ENCODE measurements at places on chromosomes 7 and 10.
A peak's percentile ranks its signal among the peaks of the same experiment; 100 is the strongest.

DNA sequence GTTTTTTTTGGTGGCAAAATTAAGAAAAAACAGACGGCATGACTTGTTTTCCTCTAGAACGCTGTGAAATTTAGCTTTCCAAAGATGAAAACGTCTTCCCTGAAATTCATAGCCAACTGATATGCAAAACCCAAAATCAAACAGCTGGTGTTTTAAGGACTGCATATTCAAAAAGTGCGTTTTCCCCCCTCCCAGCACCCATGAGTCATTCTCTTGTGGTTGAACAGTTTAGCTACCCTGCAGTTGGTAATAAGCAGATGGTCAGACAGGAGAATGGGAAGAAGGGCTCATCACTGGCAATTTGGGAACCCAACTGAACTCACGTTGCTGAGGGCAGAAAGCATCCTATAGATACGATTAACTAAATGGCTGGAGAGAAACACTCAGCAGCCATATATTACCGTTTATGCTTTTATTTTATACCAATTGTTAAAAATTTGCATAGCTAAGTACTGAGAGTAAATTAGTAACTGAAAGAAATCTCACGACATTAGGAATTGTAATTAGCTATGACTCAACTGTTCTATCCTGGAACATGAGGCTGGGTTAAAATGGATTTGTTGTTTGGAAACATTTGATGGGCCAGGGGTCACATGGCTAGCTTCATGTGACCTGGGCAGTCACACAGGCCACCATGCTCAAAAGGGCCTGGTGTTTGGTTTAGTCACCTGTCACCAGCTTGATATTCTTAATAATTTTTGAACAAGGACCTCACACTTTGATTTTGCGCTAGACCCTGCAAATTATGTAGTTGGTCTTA, 343.1 kb downstream of the PHTF2 start:
- no peak for DNase-seq

DNA sequence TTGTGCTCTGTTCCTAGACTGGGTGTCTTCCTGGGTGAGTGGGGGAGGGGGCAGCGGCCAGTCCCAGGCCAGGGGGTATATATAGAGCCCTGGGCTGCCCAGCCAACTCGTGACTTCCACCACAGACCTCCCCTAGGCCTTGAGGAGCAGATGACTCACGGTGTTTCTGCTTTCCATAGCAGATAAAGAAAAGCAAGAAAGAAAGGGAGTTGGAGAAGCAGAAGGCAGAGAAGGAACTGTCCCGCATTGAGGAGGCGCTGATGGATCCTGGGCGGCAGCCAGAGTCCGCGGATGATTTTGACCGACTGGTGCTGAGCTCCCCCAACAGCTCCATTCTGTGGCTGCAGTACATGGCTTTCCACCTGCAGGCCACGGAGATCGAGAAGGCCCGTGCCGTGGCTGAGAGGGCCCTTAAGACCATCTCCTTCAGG, 10.1 kb downstream of the CALHM2 start:
- DNase-seq: peak; percentile 84

GRCh38 chr7:65247491-65247890, 126.2 kb upstream of the ZNF92 start:
- no peak for DNase-seq

DNA sequence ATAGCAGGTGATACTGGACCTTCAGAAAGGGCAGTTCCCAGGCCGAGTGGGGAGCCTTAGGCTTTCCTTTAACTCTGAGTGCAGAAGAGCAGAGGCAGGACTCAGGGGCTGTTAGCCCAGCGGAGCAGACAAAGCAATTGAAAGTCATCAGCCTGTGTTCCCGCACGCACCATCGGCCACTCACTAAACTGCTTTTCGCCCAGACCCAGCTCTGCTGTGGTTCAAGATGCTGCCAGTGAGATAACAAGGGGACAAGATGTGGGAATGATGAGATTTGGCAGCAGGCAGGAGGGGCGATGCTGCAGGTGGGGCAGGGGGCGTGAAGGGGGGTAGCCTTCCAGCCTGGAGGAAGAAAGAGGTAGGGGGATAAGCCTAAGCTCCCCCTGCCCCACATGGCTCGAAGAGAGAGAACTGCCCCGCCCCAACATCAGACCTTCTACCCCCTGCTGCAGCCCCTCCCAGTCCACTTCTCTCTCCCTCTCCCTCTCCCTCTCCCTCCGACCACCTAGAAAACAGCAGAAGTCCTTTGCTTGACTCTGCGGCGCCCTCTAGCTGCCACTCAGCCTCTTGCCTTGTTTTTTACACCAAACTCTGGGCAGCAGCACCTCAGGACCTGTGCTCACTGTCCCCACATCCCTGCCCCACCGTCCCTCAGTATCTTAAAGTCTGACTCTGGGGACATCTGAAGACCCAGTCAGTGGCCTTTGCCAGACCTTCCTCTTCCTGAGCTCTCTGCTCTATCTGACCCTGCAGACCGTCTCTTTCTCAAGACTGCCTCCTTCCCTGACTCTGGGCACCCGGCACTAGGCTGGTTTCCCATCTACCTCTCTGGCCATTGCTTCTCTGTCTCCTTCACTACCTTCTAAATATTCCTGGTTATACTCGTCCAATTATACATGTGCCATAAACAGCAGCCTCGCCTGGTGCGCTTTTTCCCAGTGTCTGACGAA, 110.5 kb downstream of the C10orf105 start:
- peak; percentile 86 for DNase-seq

GRCh38 chr7:78018641-78019446, 220.3 kb downstream of the PHTF2 start:
- peak; percentile 67 for DNase-seq

GRCh38 chr10:4383651-4384098, 442.3 kb upstream of the AKR1E2 start:
- DNase-seq: no peak

GRCh38 chr10:29370097-29371092, 81.5 kb downstream of the LYZL1 start:
- DNase-seq: no peak

DNA sequence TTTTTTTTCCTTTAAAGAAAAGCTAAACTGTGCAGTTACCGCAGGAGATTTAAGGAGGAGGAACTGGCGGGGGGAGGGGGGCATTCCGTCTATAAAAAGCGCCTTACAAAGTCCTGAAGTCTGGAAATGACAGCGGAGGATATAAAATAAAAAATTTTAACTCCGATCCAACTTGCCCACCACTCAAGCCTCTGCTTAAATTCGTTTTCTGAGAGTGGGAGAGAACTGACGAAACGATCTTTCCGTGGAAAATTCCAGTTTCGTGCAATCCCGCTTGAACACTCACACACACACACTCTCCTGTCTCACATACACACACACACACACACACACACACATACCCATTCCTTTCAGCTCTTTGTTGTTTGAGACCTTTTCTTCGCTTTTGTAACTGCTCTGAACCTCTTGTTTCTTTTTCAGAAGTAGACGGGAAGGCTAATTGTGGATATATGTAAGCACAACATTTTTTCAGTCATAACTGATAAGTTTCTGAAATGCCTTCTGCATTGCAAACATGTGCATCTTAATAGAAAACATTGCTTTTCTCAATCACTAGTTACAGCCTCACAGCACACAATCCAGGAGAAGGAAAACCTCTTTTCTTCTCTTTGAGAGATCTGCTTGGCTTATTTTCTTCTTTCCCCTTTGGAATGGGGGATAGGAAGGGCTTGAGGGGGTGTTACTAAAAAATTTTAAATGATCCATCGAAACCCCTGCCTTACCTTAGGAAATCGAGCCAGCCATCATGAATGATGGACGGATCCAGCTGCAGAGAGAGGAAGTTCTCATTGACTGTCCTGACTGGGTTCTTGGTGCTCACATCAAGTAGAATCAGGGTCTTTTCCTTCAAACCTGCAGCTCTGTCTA, 628 bp downstream of the HPSE2 start:
- no peak for DNase-seq

DNA sequence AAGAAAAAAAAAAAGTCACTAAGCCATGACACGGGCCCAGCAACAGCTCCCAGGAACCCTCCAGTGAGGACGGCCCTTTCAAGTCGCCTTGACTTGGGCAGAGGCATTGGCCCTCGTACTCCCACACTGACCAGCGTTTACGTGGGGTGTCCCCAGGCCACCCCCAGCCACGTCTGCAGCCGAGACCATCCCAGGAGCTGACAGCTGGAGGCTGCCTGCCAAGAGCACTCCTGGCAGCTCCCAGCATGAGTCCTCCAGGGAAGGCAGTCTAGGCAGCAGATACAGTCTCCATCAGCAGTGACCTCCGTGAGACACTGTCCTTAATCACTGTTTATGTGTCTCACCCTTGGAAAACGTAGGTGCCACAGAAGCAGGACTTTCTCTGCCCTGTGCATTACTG, 86.5 kb downstream of the PROSER2 start:
- DNase-seq: no peak

GRCh38 chr10:96890172-96890513, 58.0 kb downstream of the LCOR start:
- DNase-seq: no peak

GRCh38 chr7:158381956-158382355, 205.7 kb downstream of the PTPRN2 start:
- DNase-seq: no peak

GRCh38 chr7:128387216-128388144, 22.3 kb downstream of the IMPDH1 start:
- DNase-seq: peak; percentile 83

GRCh38 chr10:77943121-77943901, 16.8 kb upstream of the DLG5 start:
- DNase-seq: no peak

- no peak for DNase-seq
Measured at GRCh38 chr7:37269711-37270508, 178.8 kb downstream of the ELMO1 start.

- DNase-seq: no peak
Measured at GRCh38 chr7:45564886-45565455, 9.2 kb upstream of the ADCY1 start.

GRCh38 chr10:16459423-16459939, 22.7 kb downstream of the PTER start:
- DNase-seq: no peak

DNA sequence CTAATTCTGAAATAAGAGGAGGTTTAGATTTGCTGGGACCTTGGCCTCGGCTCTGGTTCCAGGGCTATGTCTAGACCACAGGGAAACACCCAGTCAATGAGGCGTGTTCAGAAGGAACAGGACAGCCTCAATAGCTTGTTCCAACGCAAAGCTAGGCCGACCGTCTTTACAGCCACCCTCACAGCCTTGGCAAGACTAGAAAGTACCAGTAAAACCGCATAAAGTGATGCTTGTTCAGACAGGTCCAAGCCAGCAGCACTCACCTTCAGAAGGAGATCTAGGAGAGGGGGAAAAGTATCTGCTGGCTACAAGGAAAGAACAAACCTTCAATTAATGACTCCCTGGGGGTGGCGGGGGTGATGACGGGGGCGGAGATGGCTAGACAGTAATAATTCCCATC, 50.1 kb upstream of the LMTK2 start:
- DNase-seq: no peak

GRCh38 chr7:18654709-18655108, 159.2 kb downstream of the HDAC9 start:
- no peak for DNase-seq

DNA sequence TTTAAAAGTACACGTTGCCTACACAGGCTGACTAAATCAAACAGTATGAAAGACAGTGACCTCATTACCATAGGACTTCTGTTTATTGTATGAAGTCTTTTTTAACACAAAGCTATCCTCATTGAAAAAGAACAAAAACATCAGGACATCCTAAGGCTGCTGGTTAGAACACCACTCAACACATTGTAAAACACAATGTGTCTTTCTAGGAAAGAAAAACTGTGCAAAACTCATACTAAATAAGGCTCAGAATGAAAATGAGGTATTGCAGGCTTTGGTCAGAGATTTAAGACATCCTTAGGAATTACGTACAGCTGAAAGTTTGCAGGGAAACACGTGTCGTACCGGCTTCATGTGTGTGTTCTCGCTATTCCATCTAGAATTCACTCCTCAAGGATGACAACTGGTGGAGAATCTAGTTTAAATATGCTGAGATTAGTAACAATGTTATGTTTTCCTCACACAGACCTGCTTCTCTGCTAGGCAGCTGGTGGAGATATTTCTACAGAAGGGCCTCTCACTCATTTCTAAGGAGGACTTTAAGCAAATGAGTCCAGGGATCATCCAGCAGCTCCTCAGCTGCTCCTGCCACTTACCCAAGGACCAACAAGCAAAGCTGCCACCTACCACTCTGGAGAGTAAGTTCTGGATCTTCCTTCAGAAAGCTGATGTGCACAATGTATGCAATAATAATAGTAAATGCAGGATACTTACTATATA, 29.3 kb downstream of the SLC39A12 start:
- no peak for DNase-seq

- DNase-seq: no peak
Measured at GRCh38 chr7:117148971-117149370, 173.9 kb downstream of the WNT2 start.

DNA sequence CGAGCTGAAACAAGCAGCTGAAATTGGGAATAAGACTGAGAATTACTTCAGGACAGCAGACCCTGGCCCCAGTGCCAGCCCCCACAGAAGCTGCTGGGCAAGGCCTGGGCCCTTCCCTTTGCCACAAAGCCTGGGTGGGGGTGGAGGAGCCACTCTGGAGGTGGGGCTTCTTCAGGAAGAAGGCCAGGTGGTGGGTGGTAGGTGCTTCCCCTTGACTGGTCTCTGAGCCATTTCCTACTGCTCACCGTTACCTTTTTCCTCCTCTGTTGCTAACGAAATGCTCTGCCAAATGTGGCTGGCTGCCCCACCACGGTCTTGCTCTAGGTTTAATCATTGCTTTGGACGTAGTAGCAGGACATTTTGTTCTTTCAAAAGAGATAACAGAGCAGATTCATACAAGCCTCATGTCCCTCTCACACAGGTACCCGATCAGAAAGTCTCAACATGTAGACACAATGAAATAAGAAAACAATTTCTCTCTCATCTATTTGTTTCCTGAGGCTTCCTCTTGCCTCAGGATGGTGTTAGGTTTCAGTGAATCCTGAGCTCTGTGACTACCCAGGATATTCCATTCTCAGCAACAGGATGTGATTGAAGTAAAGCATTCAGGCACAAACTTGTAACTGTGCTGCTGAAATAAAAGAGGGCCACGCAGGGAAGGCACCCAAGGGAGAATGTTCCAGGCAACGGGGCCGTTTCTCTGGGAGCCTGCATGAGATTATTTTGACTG, 66.5 kb downstream of the WDR11 start:
- DNase-seq: no peak

DNA sequence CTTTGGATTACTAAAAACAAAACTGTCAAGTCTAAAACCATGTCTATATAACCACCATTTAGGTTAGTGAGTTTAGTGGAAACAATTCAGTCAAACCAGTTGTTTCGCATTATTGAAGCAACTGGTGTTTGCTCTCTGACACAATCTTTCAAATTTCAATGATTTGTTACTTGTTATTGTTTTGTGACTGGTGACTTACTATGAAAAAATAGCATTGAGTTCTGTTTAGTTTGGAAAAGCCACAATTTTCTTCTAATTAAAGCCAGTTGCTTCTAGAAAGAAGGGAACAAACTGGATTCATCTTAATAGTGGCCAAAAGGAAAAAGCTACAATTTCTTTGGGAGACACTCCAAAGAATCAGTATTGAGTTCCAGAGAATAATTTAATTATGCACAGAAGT, 30.4 kb downstream of the LAMB4 start:
- no peak for DNase-seq

- no peak for DNase-seq
Measured at GRCh38 chr10:29130190-29130673, 158.6 kb upstream of the LYZL1 start.

Data from tibial artery (tissue), 4 donors.